ENCODE measurements at places on chromosomes 16 and 17.

- no peak for DNase-seq
Measured at GRCh38 chr17:32519228-32520103, 32.7 kb downstream of the CDK5R1 start.

- no peak for DNase-seq
Measured at GRCh38 chr16:78127130-78127529, 27.7 kb downstream of the WWOX start.

DNA sequence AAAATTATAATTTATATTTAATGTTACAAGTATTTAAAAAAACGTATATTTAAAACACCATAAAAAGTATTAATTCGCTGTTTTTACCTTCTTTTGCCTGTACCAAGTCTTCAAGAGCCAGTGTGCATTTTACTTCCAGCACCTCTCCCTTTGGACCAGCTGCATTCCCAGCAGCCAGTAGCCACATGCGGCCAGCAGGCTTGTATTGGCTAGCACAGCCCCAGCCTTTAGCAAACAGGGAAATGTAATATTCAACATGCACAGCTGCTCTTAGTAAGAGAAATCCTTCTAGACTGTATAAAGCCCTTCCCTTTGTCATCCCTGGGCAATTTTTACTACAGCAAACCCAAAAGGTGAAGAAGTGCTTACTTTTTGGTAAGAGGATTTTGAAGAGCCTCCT lies 6.6 kb downstream of the DHODH start:
- DNase-seq: no peak

DNA sequence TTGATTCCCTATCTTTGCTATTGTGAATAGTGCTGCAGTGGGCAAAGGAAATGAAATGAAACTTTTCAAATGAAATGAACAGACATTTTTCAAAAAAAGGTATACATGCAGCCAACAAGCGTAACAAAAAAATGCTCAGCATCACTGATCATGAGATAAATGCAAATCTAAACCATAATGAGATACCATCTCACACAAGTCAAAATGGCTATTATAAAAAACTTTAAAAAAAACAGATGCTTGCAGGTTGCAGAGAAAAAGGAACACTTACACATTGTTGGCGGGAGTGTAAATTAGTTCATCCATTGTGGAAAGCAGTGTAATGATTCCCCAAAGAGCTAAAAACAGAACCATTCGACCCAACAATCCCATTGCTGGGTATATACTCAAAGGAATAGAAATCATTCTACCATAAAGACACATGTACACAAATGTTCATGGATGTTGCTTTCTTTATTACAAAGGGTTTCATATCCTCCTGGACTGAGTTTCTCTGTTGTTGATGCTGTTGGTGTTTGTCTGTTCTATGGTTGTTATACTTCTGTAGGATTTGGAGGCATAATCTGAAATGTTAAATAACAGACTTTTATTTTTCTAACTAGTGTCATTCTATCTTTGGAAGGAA lies 99.3 kb upstream of the SOX9 start:
- no peak for DNase-seq

DNA sequence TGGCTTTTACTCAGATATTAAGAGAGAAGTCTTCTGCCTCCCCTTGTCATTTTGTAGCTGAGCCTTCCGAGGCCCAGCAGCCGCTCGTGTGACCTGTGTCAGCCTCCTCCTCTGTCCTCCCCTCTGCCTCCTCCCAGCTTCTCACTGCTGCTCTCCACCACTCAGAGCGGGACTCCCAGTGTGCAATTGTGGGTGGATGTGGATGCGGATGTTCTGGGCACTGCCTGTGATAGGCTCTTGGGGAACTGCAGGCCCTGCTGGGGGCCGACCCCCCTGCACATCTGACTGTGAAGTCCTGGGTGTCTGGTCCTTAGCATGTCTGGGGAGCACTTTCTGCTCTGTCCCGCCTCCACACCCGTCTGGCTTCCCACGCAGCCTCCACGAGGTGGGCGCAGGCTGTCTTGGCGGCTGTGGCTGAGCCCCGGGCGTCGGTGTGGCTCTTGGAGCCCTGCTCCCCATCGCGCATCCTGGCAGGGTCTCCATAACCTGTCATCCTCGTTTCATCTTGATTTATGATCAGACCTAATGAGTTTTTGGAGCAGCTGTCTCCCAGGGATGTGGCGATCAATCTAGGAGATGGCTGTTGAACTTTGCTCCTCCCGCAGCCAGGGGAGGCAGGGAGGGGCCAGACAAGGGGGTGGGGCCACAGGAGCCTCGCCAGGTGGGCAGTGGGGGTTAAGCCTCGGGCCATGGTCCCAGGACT lies 28.1 kb downstream of the GRIN2C start:
- no peak for DNase-seq

DNA sequence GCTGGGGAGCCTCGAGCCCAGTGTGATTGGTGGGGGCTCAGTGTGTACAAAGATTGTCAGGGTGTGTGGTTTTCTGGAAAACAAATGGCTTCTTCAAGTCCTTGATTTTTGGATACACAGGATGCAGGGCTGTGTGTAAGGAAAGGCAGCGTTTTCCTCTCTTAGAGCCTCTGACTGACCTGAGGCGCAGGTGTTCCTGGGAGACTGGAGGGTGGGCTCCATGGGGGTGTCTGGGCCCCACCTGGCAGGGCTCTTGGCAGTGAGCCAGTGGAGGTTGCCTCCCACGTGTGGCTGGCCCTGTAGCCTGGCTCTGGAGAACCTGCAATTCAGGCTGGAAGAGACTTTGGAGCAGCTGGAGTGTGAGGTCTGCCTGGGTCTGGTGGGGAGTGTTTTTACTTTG lies 5.0 kb downstream of the FOXK2 start:
- DNase-seq: no peak

- DNase-seq: no peak
Measured at GRCh38 chr17:27414271-27414670, 42.0 kb upstream of the KSR1 start.

GRCh38 chr17:50559674-50560184 lies 786 bp upstream of the CACNA1G start:
- DNase-seq: no peak

- no peak for DNase-seq
Measured at GRCh38 chr17:5826384-5826783, 242.1 kb upstream of the NLRP1 start.

GRCh38 chr17:28751600-28752366 lies 8.0 kb downstream of the TRAF4 start:
- no peak for DNase-seq

- DNase-seq: no peak
Measured at GRCh38 chr17:3667366-3668278, 756 bp downstream of the TAX1BP3 start.

- no peak for DNase-seq
Measured at GRCh38 chr17:54239291-54239690, 416.6 kb downstream of the KIF2B start.

DNA sequence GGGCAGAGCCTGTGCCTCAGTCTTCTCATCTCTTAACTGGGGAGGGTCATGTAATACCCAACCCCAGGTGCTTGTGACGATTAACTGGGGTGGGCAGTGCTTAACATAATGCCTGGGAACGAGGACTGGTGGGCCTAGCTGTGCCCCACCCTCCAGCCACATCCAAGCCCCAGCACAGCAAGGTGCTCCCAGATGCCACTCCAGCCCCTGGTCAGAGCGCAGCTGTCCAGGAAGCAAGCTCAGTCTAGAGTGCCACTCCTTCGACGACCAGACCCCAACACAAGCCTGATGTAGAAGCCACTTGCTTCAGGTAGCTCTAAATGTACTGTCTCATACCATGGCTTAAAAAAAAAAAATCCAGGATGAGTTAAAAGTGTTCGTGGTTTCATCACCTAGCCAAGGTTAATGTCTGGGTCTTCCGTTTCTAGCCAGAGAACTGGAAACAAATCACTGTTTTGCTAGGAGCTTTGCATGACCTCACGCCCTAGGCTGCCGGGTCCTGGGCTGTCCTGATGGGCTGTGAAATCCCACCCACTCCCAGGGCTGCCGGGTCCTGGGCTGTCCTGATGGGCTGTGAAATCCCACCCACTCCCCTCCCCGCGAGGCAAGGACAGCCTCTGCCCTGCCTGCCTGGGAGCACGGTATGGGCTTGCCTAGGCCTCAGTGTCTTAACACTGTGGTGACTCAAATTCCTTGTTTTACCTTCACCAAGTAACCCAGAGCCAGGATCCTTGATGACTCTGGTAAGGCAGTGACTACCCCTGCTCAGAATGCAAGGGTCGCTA lies 7.7 kb downstream of the MIEF2 start:
- no peak for DNase-seq

DNA sequence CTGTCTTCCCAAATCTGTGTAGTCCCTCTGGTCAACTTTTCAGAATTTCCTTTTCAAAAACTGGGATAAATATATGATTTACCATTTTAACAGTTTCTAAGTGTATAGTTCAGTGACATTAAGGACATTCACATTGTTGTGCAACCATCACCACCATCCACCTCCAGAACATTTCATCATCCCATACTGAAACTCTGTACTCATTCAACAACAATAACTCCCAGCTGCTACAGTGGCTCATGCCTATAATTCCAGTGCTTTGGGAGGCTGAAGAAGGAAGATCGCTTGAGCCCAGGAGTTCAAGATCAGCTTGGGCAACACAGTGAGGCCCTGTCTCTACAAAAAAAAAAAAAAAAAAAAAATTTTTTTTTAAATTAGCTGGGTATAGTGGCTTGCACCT lies 131.0 kb downstream of the AATF start:
- DNase-seq: no peak

DNA sequence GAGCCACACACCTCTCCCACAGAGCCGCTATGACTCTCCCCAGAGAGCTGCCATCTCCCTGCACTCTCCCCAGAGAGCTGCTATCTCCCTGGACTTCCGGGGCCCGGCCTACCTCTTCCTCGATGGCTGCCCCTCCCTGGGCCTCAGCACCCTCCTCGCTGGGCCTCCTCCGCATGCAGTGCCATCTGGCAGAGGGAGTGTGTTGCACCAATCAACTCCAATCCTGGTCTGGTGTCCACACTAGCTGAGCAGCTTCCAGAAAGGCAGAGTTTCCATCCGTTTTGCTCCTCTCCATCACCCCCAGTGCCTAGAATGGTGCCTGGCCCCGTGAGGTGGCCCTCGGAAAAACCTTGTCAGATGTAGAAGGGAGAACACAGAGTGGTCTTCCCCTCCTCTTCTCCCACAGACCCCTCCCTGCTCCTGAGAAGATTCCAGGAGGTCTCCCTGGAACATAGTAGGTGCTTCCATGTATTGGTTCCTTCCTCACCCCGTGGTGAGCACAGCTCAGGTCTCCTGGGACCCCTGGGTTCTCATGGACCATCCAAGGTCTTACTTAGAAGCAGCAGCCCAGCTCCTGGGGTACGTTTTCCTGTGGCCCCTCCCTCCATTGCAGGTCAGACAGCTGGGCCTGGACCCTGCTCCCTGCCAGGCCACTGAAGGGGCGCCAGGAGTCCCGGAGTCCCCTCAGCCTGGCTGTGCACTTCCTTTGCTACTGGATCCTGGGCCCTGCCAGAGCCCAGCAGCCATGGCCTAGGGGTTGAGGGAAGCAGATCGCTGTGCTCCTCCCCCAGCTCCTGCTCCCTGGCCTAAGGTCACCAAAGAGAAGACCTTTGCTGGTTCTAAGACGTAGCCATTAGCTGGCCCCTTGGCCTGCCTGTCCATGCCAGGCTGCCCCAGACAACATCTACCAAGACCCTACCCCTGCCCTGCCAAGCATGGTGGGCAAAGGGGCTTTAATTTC lies 233.8 kb upstream of the GSE1 start:
- DNase-seq: no peak

DNA sequence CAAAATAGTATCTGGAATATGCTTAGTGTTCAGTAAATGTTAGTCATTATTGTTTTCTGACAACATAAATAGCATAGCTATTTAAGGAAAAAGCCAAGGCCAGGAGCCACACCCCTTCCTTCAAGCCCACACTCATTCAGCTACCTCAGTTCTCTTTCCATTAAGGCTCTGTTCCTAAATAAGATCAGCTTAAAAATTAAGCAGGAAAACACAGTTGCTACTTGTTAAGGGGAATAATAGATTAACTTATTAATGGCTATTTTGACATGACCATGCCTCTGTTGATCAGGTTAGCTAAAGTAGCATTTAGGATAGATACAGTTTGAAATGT lies 158.1 kb downstream of the CHD9 start:
- DNase-seq: no peak

DNA sequence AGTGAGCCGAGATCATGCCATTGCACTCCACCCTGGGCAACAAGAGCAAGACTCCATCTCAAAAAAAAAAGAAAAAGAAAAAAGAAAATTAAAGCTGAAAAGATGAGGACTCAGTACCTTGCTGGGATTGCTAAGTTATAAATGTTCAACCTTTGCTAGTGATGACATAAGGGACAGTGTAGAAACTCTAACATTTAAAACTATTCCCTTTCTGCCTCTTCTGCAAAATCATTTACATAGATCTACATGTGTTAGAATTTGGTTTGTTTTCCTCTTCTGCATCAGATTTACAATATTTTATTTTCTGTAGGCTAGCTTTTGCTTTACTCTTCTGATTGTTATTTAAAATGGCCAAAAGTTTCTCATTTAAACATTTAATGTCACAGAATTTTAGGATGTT lies 49.5 kb upstream of the HAS3 start:
- no peak for DNase-seq

DNA sequence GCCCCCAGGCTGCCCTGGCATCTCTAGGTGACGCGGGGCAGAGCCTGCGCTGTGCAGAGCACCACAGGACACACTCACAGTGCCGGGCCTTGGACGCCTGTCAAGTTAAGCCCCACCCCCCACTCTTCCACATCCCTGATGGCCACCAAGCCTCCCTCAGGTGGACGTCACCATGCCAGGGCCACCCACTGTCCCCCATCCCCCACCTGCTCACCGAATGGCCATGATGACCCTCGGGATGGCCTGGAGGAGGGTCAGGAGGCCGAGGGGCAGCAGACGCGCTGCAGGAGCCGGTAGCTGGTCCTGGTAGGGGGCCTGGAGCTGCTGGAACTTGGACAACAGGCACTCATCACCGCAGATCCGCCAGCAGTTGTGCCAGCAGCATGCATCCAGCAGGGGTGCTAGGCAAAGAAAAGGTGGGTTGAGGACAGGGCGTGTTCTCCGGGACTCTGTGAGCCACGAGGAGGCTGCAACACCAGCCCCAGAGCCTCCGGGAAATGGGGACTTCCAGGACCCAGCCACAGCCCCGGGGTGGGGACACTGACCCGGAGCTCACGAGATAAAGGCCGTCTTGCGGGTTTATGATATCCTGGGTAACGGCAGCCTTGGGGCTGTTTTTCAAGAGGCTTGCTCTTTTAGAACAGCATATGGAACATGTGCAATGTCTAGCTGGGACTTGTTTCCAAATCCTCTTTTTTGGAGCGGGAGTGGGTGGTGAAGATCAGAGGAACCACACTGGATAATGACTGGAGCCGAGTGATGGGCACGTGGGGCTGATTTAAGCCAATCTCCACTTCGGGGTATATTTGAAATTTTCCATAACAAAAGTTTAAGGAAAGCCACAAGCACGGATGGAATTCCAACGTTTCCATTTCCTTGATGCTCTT lies 11.4 kb downstream of the C16orf95 start:
- no peak for DNase-seq

GRCh38 chr17:17603178-17603894 lies 11.8 kb upstream of the PEMT start:
- no peak for DNase-seq

- no peak for DNase-seq
Measured at GRCh38 chr17:82918508-82918907, 78.7 kb upstream of the ZNF750 start.

- DNase-seq: no peak
Measured at GRCh38 chr16:67438824-67439393, 8.0 kb downstream of the HSD11B2 start.
